ENCODE measurements at places on chromosomes 6 and 20.

- DNase-seq, result no peak
Measured at GRCh38 chr6:167113935-167114910, 8.7 kb upstream of the CCR6 start.

- no peak for DNase-seq
Measured at GRCh38 chr20:4297127-4297826, 281.9 kb upstream of the RNF24 start.

GRCh38 chr6:45075246-45075645, 252.9 kb upstream of the RUNX2 start:
- no peak for DNase-seq

- DNase-seq, result peak; percentile 88
Measured at GRCh38 chr20:33915726-33916331, 77.9 kb upstream of the RALY start.

DNA sequence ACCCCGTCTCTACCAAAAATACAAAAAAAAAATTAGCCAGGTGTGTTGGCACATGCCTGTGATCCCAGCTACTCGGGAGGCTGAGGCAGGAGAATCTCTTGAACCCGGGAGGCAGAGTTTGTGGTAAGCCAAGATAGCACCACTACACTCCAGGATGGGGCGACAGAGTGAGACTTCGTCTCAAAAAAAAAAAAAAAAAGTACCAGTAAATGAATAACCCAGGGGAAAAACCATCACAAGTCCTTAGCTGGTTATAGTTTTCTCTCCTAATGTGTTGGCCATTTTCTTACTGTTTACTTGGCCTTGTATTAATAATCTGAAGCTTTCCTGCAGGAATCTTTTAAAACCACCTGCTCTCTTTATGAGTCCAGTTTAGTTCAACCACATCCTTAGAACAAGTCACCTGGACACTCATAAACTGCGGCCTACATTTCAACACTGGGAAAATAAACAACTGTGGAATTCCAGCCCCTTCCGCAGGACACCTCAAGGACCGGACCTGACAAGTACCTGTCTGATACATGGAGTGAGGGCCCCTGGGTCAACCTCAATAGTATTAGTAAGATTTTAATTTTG, 102.6 kb downstream of the ATP9A start:
- DNase-seq, result no peak

DNA sequence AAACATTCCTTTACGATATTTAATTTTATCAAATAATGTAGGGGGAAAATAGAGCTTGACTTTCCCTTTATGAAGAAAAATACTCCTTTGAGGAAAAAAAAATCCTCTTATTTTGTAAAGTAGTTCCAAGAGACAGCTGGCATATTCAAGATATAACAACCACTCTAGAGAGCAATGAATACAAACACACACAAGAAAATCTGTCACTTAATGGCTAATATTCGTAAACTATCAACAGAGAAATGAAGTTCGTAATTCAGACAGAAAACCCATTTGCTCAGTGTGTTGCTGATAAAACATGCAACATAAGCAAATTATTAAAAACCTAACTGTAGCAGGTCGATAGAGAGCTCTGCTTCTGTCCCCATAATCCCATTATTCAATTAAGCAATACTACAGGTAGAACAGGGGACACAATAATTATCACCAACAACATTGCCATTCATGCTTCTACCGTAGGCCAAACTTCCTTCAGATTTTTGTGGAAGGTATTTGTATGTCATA, 714.4 kb upstream of the MARCKS start:
- no peak for DNase-seq

GRCh38 chr6:19795211-19795610, 42.0 kb upstream of the ID4 start:
- DNase-seq, result no peak

DNA sequence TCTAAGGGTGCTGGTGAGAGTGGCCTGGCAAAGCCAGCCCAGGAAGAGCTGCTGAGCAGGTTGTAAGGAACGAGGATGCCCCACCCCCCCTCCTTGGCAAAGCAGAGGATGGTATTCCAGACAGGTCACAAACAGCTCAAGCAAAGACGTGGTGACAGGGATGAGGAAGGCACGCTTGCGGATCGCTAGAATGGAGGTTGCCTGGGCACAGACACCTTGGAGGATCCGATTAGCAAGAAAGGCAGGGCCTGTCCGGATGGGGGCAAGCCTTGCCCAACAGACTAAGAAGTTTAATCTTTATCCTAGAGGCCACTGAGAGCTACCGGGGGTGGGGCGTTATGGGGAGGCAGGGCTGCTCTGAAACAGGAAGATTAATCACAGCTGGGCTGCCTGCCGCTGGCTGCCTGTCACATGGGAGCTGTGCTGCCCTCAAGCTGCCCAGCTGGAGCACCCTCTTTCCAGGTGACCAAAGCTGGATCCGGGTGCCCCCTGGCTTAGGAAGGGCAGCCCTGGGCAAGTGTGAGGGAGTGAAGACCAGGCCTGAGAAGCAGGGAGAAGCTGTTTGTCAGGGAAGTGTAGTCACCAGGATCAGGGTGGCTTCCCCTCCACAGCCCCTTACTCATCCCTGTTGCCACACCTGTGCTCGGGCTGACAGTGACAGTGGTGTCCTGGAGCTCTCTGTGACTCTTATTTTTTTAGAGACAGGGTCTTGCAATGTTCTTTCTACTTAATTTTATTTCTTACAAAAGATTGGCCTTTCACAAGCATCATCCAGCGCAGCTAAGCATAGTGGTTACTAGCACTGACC, 9.1 kb upstream of the MAPK13 start:
- DNase-seq, result no peak
